ENCODE measurements at places on chromosomes 16 and 17.

GRCh38 chr17:4768298-4768697 is 3.4 kb upstream of the TM4SF5 start:
- no peak for DNase-seq

GRCh38 chr17:33076979-33077378 is 85.3 kb downstream of the SPACA3 start:
- DNase-seq = no peak

GRCh38 chr17:50531428-50532025 is 1.0 kb upstream of the EPN3 start:
- no peak for DNase-seq

DNA sequence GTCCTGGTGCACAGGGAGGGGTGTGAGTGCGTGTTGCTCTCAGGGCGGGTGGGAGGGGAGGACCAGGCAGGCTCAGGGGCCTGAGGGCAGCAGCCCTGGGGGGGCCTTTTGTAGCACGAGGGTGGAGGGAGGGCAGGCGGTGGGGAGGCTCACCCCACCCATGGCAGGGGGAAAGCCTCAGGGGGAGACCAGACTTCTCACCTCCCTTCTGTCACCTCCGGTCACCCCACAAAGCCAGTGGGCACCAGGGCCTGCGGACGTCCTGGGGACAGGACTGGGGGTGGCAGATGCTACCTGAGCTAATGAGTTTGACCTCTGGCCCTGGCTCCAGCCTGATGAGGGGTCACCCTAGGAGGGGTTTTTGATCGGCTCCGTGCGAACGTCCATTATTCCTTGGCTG is 39.0 kb downstream of the SOX8 start:
- DNase-seq = no peak

DNA sequence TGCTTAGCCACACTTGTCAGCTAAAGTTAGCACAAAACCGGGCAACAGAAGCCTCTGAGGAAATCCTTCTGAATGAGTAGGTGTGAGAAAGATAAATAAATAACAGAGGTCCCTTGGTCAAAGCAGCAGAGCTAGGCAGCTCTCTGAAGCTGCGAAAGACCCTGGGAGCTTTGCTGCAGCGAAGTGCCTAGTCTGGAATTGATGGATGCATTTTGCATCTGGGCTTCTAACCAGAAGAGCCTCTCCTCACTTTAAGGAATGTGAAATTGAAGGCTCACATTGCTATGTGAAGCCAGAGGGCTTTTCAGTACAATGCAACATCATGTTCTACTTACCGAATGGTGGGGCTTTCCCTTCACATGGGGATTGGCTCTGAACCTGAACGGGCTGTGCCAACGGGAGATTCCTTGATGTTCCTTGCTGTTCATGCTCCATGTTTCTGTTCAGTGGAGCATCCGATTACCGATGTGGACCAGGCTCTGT is 274.6 kb downstream of the HS3ST3B1 start:
- DNase-seq = no peak

GRCh38 chr17:82050761-82051641 is 610 bp downstream of the RFNG start:
- DNase-seq = no peak

DNA sequence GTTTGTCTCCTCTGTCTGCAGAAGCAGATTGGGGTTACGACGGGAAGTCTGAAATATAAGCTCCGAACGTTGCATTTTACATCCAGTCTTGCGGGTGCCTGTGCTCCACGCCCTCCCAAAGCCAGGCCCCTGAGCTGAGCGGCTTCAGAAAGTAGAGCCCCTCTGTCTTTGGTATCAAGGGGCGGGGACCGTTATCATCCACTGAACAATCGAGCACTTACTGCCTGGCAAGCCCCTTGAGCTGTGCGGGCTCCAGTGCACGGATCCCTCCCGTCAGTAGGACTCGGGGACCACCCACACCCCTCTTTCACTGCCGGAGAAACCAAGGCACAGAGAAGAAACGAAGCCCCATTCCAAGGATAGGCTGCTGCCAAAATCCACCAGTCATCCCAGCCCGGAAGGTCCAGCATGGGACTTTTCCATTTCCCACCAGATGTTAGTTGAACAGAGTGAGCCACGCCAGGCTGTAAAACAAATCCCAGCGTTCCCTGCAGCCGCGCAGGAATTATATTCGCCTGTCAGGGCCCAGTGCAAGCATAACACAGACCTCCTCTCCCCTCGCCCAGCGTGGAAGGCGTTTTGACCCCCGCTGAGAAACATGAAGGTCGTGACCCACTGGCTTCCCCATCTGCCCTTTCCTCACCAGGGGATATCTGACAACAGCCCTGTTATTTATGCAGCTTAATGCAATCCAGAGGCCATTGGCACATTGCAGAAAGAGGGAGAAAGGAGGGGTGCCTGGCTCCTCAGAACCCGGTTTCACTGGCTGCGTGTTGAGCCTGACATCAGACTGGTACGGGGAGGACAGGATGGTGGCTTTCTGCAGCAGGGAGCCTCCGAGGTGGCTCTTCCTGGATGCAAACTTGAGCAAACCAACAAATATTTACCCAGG is 212.2 kb upstream of the FOXF1 start:
- no peak for DNase-seq

DNA sequence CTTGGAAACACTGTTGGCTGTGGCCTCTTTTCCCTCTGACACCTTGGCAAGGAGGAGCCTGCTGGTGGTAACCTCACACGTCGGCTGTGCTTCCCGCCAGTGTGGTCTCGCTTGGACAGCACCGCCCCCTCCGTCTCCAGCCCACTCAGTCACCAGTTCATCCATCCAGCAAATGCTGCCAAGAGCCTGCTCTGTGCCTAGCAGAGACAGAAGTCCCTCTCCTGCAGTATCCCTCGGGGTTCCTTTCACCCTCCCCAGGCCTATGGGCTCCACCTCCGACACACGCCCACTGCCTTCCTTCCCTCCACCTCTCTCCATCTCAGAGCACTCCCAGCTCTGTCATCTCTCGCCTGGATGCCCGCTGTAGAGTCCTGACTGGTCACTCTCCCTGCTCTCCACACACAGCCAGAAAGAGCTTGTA is 12.3 kb downstream of the CACNG4 start:
- DNase-seq = no peak

GRCh38 chr16:50942143-50942542 is 200.3 kb downstream of the CYLD start:
- no peak for DNase-seq

DNA sequence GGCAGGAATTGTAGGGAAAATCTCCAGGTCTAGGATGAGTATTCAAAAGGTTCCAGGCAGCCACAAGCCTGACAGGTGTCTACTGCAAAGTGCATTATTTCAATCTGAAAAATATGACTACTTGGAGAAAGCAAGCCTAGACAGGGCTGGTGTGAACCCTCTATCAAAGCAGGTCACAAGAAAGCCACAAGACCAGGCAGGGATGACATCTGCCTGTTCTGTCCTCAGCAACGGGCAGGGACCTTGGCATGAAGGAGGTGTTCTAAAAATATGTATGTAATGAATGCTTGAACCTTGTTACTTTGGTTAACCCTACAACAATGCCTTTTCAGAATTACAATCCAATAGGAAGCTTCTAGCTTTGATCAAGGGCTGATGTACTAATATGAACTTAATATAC is 1.2 kb upstream of the COX6A2 start:
- no peak for DNase-seq

DNA sequence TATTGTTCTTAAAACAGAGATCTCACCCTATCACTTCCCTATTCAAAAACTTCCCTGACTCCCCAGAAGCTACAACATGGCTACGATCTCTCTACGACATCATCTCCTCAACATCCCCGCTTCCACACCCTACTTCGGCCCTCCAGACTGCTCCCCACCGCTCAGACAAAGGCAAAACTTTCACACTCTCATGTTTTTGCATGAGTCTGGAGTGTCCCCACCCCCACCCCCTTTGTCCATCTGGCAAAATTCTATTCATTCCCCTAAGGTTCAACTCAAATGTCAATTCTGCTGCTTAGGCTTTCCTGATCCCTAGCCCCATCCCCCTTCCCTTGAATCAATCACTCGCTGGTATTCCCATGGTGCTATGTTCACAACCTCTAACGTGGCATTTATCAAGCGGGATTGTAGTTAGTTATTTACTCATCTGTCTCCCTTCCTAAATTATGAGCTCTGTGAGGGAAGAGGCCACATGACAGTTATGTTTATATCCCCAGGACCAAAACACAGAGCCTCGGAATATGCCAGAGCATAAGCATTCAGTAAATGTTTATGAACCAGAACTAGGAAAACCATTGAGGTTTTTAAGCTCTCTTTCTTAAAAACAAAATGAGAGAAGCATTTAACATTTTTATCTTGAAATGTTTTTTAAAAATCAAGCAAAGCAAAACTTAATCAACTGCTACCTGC is 55.9 kb downstream of the STX8 start:
- DNase-seq = no peak

- no peak for DNase-seq
These were observed 76.4 kb upstream of the SMIM36 start for GRCh38 chr17:55587608-55588139.

GRCh38 chr17:44794851-44795413 is 35.2 kb downstream of the GJC1 start:
- peak; percentile 89 for DNase-seq

DNA sequence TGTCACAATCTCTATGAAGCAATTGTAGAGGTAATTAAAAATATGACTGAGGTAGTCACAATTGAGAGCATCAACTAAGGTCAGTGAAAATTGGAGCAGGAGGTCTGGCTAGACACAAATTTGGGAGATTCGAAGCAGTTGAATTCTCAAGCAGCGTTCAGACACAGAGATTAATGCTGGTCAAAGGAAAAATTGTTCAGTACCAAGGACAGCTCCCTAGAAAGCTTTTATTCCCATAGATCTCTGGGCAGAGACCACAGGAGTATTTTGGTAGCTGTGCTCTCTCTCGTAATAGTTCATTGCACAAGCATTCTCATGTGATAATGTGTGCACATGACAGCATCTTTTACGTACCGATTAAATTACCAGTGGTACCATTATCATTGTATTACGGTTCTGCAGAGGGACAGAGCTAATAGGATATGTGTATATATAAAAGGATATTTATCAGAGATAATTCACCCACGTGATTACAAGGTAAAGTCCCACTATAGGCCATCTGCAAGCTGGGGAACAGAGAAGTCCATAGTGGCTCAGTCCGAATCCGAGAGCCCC is 387.5 kb upstream of the HSBP1 start:
- no peak for DNase-seq

- DNase-seq = peak; percentile 10
These were observed 38.5 kb upstream of the NKD1 start for GRCh38 chr16:50509521-50510341.

GRCh38 chr17:79627184-79627765 is 16.4 kb upstream of the RBFOX3 start:
- DNase-seq = no peak

DNA sequence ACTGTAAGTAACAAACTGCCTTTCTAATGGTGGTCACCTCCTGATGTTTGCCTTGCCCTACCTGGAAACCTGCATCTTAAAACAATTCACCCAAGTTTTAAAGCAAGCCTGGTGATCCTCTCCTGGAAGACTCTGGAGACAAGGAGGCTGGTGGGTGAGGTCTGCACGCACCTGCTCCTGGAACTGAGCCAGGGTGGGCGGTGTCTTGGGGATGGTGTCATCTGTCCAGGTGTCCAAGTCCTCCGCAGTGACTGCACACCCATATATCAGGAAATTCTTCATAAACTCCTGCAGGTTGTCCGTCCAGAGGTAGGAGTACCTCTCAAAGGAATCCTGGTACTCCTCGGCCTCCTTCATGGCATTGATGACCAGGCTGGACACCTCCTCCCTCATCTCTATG is 44.9 kb downstream of the DNAH17 start:
- no peak for DNase-seq

- DNase-seq = no peak
These were observed 17.0 kb upstream of the ANKFN1 start for GRCh38 chr17:56136301-56136700.

- no peak for DNase-seq
These were observed 101.3 kb downstream of the CDK5R1 start for GRCh38 chr17:32588135-32588534.

GRCh38 chr16:3007059-3007956 is 5.4 kb upstream of the CLDN9 start:
- no peak for DNase-seq

- no peak for DNase-seq
These were observed 9.0 kb downstream of the DNAAF8 start for GRCh38 chr16:4743226-4743878.

- no peak for DNase-seq
These were observed 37.4 kb downstream of the SOCS1 start for GRCh38 chr16:11218604-11218962.

GRCh38 chr16:2008631-2009163 is 924 bp downstream of the ZNF598 start:
- no peak for DNase-seq

DNA sequence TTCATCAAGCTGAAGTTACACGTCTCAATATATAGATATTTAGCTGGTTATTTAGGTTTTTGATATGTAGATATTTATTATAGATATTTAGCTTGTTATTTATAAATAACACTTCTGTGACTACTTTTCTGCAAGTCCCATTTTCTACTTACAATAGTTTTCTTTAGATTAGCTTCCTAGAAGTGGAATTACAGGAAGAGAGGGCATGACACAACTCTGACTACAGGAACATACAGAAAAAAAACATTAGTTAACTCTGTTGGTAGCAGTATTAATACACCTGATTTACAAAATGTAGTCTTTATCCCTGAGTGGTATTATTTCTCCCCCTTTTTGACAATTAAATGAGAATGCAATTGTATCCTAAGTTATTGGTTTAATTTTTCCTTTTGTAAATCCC is 21.2 kb upstream of the CCL1 start:
- no peak for DNase-seq

GRCh38 chr16:67936124-67936879 is at the start of gene PSMB10:
TSS of gene PSMB10 (minus strand) at chr16:67936850. CDS start at chr16:67936749, 101 bp downstream.
- peak; percentile 70 for DNase-seq

DNA sequence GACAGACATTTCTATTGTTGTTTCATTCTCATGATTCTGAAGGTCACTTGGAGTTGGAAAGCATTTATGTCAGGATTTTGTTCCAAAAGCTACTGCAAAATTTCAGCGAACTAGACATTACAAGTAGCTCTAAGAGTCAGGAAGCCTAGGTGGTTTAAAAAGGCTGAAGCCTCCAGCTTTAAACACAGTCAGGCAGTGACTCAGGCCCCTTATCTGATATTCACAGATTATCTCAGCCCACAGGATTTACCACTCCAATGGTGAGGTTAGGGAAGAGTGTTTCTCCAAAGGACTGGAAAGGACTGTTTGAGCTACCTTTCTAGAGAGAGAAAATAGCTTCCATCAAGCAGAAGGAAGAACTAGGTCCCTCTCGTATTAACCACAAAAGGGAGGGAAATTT is 624.4 kb upstream of the C16orf82 start:
- DNase-seq = no peak

- DNase-seq = no peak
These were observed at the start of gene CDYL2 for GRCh38 chr16:80804526-80805383. TSS of gene CDYL2 (minus strand) at chr16:80804598. CDS start at chr16:80804173, 425 bp downstream.

GRCh38 chr17:5794881-5795506 is 210.7 kb upstream of the NLRP1 start:
- no peak for DNase-seq
